ENCODE measurements at places on chromosomes 2 and 18. TPM values are rescaled to one million over a fixed set of nuclear protein-coding genes. Genes with fewer than 3 reads are reported as not detected.

Gene RTTN
- total RNA-seq: 21.9 TPM

Gene ST8SIA3
- not detected for total RNA-seq

Gene PCBP1
- 65.3 TPM for total RNA-seq

Gene CYP27C1
- not detected for total RNA-seq

Gene RAD51AP2
- total RNA-seq: not detected

Gene RAB12
- total RNA-seq: 61.2 TPM

Gene CABLES1
- 103 TPM for total RNA-seq

Gene C2orf66
- under 0.01 TPM for total RNA-seq

Gene LIMS3
- total RNA-seq: 34.9 TPM

Gene TMEM17
- total RNA-seq: 2.2 TPM

Gene IL36RN
- not detected for total RNA-seq

Gene GLB1L
- 6.9 TPM for total RNA-seq

Gene PARD6G
- 2.0 TPM for total RNA-seq

Gene RESP18
- not detected for total RNA-seq

Gene C2orf78
- not detected for total RNA-seq

Gene FLACC1
- 0.65 TPM for total RNA-seq

Gene CCDC74A
- total RNA-seq: 5.9 TPM

Gene CRIM1
- total RNA-seq: 1,217 TPM

Gene BMP10
- not detected for total RNA-seq

Gene SRBD1
- total RNA-seq: 15.3 TPM

Gene POMC
- total RNA-seq: 0.98 TPM

Gene SOX11
- not detected for total RNA-seq

Gene ITPRIPL1
- total RNA-seq: 3.4 TPM

Gene CNGA3
- total RNA-seq: not detected

Gene ANKRD53
- total RNA-seq: 0.38 TPM

Gene PRR30
- not detected for total RNA-seq

Gene HOXD13
- total RNA-seq: not detected

Gene STPG4
- 0.29 TPM for total RNA-seq

Gene AKAIN1
- total RNA-seq: not detected

Gene TBC1D8
- total RNA-seq: 90.2 TPM

Gene SGO2
- 6.2 TPM for total RNA-seq

All from vein endothelial cell (primary cell).